Esophagus mucosa (tissue), 1 donor: ENCODE measurements at places on chromosomes 13 and 19.

GRCh38 chr19:1274852-1275259 lies 474 bp upstream of the FAM174C start:
- peak; percentile 1 for ATAC-seq

- ATAC-seq = peak; percentile 32
Observed at GRCh38 chr19:45515081-45515624, 7.9 kb downstream of the VASP start.

- no peak for ATAC-seq
Observed at GRCh38 chr19:14502334-14503092, 6.6 kb upstream of the GIPC1 start.

DNA sequence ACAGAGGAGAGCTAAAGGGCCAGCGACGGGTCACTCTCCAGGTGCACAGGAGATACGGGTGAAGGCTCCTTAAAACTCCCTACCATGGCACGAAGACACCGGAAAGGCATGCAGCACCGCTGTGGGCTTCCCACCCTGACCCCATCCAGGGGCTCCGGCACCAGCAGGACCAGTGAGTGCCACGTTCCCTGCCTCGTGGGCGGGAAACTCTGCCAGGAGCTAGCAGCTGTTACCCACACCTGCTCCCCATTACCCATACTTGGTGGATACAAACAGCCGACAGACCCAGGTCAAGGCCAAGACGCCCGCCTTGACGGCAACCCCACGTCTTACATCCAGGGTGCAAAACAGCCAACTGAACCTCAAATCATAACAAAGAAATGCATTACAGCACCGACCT lies 56.7 kb downstream of the GNG7 start:
- no peak for ATAC-seq

GRCh38 chr13:76758738-76759137 lies 127.5 kb downstream of the KCTD12 start:
- peak; percentile 84 for ATAC-seq

DNA sequence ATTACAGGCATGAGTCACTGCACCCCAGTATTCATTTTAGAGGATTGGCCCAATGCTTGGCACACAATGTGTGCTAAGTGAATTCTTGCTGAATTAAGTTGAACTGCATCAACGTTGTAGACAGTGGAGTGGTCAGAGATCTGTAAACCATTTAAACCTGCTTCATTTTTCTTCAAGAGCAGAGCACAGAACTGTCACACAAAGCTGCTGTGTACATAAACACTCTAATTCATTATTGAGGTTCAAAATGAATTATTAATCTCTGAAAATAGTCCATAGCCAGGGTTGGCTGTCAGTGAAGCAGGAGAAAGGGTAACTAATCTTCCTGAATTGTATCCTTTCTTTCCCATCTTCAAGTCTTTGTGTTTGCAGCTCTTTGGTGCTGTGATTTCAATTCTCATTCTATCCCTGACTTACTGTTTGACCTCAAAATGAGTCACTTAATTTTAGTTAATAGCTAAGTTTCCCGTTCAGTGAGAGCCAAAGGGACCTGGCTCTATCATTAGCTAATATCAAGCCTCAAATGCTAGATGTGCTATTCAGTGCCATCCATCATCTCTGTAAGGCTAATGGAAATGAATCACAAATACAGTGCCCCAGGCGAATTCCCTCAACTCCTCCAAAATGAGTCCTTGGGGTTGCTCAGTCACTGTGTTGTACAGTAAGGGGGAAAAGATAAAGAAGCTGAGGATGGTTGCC lies 77.0 kb upstream of the TSC22D1 start:
- ATAC-seq = no peak

GRCh38 chr13:46728777-46729176 lies 68.2 kb downstream of the ESD start:
- ATAC-seq = no peak

DNA sequence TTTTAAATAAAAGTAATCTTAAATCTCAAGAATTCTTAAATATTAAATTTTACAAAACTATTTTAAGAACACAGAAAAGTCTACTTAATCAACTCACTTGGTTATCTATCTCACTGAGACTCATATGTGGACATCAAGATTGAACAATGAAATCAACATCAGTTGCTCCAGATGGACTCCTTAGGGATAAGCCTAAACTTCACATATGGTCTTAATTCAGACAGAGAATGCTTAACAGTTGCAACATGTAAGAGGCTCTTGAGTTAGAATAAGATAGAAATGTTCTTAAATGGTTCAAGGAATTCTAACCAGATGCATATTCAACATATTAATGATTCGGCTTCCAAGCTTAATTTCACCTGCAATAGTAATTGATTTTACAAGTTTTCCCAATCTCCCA lies 1730.9 kb downstream of the PCDH9 start:
- no peak for ATAC-seq
